Activated CD8-positive, alpha-beta T cell treated with anti-CD3 and anti-CD28 coated beads, Interleukin-2, amount 10 ng/mL, durations not matched to agents 7 days and 5 days (primary cell): ENCODE measurements at places on chromosomes 3 and 15. TPM values are rescaled to one million over a fixed set of nuclear protein-coding genes. Genes with fewer than 3 reads are reported as not detected.

Gene FAM3D
- not detected for total RNA-seq

Gene COMMD4
- total RNA-seq = 103 TPM

Gene LTF
- not detected for total RNA-seq

Gene SCAANT1
- not detected for total RNA-seq

Gene GNAT1
- not detected for total RNA-seq

Gene SPTBN5
- total RNA-seq = 0.16 TPM

Gene CPLX3
- total RNA-seq = not detected

Gene PTX3
- not detected for total RNA-seq

Gene TM4SF18
- total RNA-seq = not detected

Gene CAPN7
- total RNA-seq = 28.3 TPM

Gene PCYT1A
- total RNA-seq = 53.2 TPM

Gene AGBL1
- not detected for total RNA-seq

Gene NKIRAS1
- total RNA-seq = 3.1 TPM

Gene CCK
- not detected for total RNA-seq

Gene FSTL1
- total RNA-seq = 0.37 TPM

Gene GABRB3
- 0.11 TPM for total RNA-seq

Gene PRR23B
- total RNA-seq = not detected

Gene CYP8B1
- not detected for total RNA-seq

Gene SPRED1
- 0.31 TPM for total RNA-seq
